ENCODE measurements at places on chromosomes 2 and 18.

DNA sequence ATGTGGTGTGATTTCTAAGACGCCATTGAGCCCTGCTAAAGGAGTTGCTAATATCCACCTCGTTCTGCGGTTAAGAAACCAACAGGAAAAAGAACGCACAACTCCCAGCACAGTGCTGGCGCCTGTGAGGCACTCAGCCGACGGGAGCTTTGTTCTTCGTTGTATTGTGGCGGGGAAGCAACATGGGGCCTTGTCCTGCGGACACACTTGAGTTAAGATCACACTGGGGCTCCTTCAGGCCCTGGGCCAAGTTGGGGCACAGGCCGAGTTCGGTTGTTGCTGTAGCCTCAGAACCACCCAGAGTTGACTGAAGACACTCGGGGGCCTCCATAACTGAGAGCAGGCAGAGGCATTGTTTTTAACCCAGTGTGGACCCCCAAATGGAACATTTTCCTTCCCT, 30.6 kb upstream of the CD8A start:
- no peak for DNase-seq

GRCh38 chr2:215973954-215974699, 39.2 kb downstream of the MREG start:
- DNase-seq = no peak

- no peak for DNase-seq
Observed at GRCh38 chr2:229539628-229540027, 174.7 kb downstream of the DNER start.

- no peak for DNase-seq
Observed at GRCh38 chr18:59202258-59202820, 17.6 kb upstream of the GRP start.

- DNase-seq = no peak
Observed at GRCh38 chr2:186459009-186459408, 27.1 kb upstream of the ZC3H15 start.

DNA sequence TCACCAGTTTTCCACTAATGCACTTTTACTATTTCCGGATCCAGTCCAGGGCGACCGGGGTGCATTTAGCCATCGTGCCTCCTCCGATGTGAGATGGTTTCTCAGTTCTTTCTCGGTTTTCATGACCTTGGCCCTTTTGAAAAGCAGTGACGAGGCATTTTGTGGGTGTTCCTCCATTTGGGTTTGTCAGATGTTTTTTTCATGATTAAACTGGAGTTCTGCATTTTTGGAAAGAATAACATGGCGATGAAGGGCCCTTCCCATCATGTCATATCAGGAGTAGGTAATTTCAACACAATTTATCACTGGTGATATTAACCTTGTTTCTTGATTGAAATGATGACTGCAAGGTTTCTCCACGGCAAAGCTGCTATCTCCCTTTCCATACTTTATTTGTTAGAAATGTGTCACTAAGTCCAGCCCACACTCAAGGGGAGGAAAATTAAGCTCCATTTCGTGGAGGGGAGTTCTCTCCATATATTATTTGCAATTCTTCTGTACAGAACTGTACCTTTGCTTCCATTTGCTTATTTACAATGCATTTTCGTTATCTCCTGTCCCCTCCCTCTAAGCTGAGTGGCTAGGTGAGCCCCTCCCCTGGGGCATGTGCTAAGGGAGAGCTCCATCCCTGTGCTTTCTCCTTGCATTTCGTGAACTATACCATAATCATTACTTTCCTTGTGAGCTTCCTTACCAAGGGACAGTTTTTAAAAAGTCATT, 8.9 kb upstream of the KLF11 start:
- DNase-seq = no peak

DNA sequence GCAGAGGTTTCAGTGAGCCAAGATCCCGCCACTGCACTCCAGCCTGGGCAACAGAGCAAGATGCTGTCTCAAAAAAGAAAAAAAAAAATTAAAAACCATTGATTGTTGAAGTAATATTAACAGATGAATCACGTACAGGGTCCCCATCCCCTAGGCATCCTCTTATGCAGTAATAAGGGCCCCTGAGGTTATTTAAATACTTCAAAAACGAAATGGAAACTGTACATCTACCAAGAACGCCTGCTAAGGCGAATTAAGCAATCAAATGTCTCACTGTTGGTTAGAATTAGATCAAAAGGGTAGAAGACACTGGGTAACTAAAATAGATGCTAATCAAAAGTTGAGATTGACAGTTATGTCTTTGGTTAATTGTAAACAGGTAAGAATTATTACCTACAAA, 7.5 kb downstream of the TRABD2A start:
- no peak for DNase-seq

GRCh38 chr2:64296140-64296480, 151.9 kb upstream of the PELI1 start:
- no peak for DNase-seq

GRCh38 chr2:178304333-178304732, 110.0 kb downstream of the OSBPL6 start:
- DNase-seq = no peak

- DNase-seq = no peak
Observed at GRCh38 chr2:11356764-11357163, 12.3 kb upstream of the ROCK2 start.

DNA sequence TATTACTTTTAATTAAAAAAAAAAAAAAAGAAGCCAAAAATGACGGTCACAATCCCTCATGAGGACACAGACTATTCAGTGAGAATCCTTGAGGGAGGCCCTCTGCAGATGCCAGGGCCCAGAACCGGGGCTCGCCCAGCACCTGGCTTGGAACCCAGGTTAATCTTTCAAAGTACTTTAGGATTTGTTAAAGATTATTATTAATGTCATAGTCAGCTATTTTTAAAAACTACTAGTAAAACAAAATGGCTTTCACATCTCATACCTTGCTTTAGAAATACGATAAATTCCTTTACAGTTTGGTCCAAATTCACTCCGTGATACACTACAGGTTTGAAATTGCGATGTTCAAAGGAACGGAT, 27.1 kb downstream of the C2orf76 start:
- DNase-seq = no peak

GRCh38 chr2:191522478-191523120, 155.3 kb upstream of the NABP1 start:
- no peak for DNase-seq

GRCh38 chr18:63346031-63346430, 21.0 kb downstream of the KDSR start:
- DNase-seq = no peak

GRCh38 chr2:44537264-44537663, 175.5 kb downstream of the CAMKMT start:
- DNase-seq = no peak

DNA sequence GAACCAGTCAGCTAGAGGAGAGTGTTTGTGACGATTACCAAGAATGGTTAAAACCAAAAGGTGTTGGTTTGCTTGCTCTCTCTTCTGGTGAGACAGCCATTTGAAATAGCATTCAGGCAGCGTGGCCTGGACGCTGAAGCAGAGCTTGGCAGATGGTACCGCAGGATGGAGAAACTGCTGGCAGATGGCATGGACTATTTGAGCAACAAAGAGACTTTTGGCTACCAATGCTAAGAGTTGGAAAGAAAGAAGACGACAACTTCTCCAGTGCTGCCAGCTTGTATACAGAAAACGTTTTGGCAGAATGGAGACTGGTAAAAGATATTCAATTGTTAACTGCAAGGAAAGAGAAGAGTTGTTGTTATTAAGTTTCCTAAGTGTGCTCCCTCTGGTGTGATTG, 315.0 kb downstream of the PARD3B start:
- DNase-seq = no peak

GRCh38 chr18:57004366-57005121, 142.3 kb upstream of the BOD1L2 start:
- no peak for DNase-seq

DNA sequence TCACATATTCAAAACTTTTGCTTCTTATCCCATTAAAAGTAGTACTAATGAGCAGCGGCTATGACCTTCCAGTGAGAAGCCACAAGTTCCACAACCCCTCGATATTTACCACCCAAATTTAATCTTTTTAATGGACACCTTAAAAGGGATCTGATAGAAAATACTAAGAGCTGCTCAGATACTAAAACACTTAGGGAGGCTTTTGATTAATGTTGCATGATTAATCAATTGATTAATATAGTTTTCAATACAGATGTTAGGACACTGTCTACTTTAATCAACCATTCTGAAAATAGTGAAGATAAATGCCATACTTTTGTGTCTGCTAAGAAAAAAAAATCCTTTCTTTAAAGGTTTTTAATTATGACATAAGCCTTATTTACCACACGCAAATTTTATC, 1312.8 kb upstream of the ACVR2A start:
- no peak for DNase-seq

- DNase-seq = no peak
Observed at GRCh38 chr2:58051445-58051844, 4.8 kb downstream of the VRK2 start.

DNA sequence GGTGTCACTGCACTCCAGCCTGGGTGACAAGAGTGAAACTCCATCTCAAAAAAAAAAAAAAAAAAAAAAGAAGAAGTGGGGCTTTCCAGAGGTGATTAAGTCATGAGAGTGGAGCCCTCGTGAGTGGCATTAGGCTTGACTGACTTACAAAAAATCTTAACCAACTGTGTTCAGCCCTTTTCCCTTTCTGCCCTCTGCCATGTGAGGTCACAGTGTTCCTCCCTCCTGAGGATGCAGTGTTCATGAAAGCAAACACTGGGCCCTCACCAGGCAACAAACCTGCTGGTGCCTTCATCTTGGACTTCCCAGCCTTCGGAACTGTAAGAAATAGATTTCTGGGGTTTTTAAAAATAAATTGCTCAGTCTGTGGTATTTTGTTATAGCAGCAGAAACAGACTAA, 37.0 kb upstream of the METTL21A start:
- DNase-seq = no peak

GRCh38 chr18:24187049-24187448, 48.2 kb downstream of the CABYR start:
- DNase-seq = no peak

GRCh38 chr2:28009732-28010131, 119.2 kb downstream of the BABAM2 start:
- no peak for DNase-seq

DNA sequence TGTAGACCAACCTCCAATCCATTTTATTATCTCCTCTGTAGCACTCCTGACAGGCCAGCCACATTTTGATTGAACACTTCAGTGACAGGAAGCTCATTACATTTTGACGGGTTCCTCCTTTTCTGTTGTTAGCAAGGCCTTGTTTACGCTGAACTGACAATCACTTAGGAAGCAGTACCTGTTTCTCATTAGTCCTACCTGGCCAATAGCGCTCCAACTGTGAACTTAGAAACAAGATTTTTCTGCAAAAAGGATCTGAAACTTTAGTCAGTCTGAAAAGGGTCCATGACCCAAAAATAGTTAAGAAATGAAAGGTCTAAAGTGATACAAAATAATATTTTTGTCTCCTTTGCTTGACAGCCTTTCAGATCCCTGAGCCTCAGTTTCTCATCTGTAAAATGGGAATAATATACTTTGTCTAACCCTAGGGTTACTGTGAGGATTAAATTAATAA, 119.6 kb upstream of the MSTN start:
- DNase-seq = no peak

GRCh38 chr18:45521777-45522176, 93.5 kb upstream of the SLC14A2 start:
- DNase-seq = no peak

GRCh38 chr2:126707941-126708340, 52.0 kb downstream of the GYPC start:
- DNase-seq = no peak

GRCh38 chr2:26284132-26284531, 39.4 kb downstream of the HADHB start:
- no peak for DNase-seq

DNA sequence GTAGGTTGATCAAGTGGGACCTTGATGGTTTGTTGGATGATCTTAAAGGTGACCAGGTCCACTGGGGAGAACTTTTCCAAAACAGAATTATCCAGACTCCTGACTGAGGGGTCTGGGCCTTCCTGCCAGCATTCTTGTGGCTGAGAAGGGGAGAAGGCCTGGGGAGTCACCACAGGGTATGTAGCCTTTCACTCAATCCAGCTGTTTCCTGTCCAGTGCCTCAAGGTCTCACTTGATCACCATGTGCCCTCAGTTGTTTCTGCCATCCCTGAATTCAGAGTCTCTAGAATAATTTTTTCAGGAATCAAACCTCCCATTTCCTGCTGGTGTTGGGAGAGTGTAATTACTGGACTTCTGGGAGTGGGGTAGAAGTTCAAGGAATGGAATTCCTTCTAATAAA, 54.4 kb upstream of the TANC1 start:
- no peak for DNase-seq

DNA sequence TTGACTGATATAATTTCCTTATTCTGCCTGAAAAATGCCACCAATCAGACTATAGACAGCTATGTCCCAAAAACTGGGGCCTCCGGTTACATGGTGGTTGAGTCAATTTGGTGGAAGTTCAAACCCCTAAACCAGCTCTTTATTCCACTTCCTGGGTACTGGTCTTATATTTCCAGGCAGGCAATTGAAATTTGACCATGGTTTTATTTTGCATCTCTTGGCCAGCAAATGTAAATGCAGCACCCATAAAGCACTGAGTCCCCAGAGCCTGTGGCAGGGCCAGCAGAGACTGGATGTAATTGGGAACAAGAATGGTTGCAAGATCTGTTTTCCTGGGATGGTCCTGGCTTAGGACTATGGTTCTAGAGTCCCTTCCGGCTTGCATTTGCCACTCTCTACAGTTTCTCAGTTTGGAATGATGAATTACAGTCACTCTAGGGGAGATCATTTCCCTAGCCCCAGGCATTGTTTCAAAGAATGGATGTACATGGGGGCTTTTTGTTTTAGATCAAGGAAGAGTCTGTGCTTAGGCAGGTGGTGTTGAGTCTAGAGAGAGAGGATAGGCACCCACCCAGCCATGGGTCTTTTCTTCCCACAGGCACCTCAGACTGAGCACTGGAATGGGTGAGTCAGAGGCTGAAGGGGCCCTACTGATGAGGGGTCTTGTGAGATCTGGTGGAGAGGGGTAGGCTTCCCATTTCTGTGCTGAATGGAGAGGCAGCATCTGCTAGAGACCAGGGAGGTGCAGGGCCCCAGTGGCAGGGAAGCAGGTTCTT, 108.4 kb upstream of the CDC42EP3 start:
- DNase-seq = no peak

DNA sequence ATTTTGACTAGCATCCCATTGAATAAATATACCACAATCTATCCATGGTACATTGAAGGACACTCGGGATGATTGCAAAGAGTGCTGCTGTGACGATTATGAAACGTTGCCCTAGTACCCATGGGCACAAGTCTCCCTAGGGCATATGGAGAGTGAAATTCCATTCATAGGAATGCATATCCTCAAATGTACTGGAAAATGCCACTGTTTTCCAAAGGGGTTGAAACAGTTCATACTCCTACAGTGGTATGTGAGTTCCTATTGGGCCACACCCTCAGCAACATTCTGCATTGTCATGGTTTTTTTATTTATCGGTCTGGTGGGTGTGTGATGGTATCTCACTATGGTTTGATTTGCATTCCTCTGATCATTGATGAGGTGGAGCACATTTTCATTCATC, 130.6 kb downstream of the TWIST2 start:
- DNase-seq = no peak

DNA sequence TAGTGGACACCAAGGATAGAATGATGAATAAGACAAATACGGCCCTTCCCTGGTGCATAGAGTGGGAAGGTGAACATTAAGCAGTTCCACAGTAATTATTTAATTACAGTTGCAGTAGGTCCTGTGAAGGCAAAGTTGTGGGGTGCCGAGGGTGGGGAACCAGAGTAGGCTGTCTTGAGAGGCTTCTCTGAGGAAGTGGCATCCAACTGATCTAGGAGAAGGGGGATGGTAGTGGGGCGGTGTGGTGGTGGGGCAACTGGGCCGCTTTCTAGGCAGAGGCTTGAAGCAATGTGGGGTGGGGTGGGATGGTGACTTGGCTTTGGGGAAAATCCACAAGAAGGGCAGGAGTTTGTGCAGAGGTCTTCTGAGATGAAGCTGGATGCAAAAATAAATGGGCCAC, 11.7 kb downstream of the ACSL3 start:
- DNase-seq = no peak

All from naive thymus-derived CD8-positive, alpha-beta T cell (primary cell).